ENCODE measurements at places on chromosomes 5 and 9.
A peak's percentile ranks its signal among the peaks of the same experiment; 100 is the strongest.

DNA sequence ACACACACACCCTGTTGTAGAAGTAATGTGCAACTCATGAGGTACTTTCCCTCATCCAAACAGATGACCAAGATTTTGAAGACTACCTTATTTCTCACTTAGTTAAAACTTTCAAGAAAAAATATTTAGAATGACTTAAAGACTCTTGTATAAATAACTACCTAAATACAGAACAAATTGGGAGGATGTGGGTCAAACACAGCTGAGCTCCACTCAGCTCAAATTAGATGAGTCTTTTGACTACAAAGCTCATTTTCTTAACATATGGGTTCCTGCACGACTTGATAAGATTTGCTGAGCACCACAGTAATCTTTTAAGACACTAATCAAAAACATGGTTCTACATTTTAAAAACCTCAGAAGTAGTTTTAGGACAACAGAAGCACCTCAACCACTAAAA, 8.9 kb downstream of the MTX3 start:
- peaks cover 81% of the 10 kb centered on the region for H3K36me3 ChIP-seq
- H3K4me1 ChIP-seq = peaks cover 52% of the 10 kb centered on the region
- peak overlapping the region; percentile 74 for H3K27ac ChIP-seq

DNA sequence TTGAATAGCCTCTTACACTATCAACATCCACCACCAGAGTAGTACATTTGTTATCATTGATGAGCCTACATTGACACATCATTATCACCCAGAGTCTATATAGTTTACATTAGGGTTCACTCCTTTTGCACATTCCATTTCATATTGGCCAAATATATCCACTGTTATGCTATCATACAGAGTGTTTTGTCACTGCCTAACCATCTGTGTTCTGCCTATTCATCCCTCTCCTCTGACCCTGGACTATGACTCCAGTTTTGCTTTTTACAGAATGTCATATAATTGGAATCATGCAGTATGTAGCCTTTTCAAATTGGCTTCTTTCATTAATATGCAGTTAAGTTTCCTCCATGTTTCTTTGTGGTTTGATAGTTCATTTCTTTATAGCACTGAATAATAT, 904.7 kb downstream of the TLE1 start:
- no peak for DNase-seq
- H3K27me3 ChIP-seq = no peaks in the 10 kb centered on the region
- no peaks in the 10 kb centered on the region for H3K36me3 ChIP-seq
- no peak overlapping the region for H3K4me3 ChIP-seq

DNA sequence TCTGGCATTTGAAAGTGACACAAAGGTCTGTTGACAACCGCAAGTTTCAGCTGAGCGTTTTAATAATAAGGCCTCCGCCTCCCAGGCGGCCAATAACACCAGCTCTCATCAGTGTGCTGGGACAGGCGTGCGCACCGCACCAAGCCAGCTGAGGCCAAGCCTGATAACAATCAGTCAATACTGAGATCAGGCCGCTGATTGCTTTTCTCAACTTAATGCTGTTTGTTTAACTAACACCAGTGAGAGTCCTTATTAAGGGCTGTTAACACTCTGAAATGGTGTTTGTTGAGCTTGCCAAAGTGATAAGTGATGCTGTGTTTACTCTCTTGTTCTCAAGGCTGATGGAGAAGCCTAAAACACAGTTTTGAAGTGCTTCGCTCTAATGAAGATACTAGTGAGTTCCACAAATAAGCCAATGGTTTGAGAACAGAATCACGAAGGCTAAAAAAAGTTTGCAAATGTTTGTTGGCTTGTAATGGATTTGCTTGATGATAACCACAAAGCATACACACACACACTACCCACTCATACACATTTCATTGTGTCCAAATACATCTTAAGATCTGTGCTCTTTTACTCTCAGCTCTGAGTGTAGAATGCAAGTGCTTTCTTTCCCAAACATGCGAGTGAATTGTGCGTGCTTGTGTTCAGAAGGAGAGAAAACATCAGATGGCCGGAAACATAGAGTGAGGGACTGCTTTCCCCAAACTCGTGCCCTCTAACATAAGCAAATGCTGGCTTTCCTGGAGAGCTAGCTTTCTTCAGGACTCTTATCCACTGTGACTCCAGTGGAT, 330.4 kb upstream of the KLF4 start:
- no peaks in the 10 kb centered on the region for H3K36me3 ChIP-seq
- H3K4me3 ChIP-seq = no peak overlapping the region
- no peaks in the 10 kb centered on the region for H3K4me1 ChIP-seq
- H3K27ac ChIP-seq = no peak overlapping the region
- no peak for DNase-seq

GRCh38 chr5:16957304-16958196, 21.5 kb upstream of the MYO10 start:
- DNase-seq = no peak
- no peaks in the 10 kb centered on the region for H3K4me1 ChIP-seq

DNA sequence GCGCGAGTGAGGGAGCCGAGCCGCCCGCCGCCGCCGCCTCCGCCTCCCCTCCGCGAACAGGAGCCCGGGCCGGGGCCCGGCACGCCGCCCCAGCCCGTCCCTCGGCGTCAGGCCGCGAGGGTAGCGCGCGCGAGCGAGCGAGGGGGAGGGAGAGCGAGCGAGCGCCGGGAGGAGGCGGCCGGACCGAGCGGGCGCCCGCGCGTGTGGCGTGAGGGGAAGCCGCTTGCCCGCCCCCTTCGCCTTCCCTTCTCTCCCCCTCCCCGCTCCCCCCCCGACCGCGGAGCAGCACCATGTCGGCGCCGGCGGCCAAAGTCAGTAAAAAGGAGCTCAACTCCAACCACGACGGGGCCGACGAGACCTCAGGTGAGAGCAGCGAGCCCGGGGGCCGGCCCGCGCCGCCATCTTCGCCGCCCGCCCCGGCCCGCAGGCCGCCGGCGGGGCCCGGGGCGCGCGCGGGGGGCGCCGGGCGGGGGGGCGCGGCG, 312 bp downstream of the SET start:
- H3K4me1 ChIP-seq = peaks cover 44% of the 10 kb centered on the region
- H3K36me3 ChIP-seq = peaks cover 36% of the 10 kb centered on the region
- H3K4me3 ChIP-seq = peak overlapping the region; percentile 22
- H3K27me3 ChIP-seq = no peaks in the 10 kb centered on the region
- no peak for DNase-seq
- H3K27ac ChIP-seq = peak overlapping the region; percentile 67

- H3K27ac ChIP-seq = no peak overlapping the region
- peaks cover 12% of the 10 kb centered on the region for H3K36me3 ChIP-seq
- no peak overlapping the region for H3K4me3 ChIP-seq
- no peak for DNase-seq
- H3K4me1 ChIP-seq = no peaks in the 10 kb centered on the region
- H3K27me3 ChIP-seq = no peaks in the 10 kb centered on the region
These were observed 44.6 kb upstream of the LPCAT1 start for GRCh38 chr5:1568201-1568979.

- H3K27me3 ChIP-seq = no peaks in the 10 kb centered on the region
- H3K36me3 ChIP-seq = no peaks in the 10 kb centered on the region
- DNase-seq = no peak
- peaks cover 2% of the 10 kb centered on the region for H3K4me1 ChIP-seq
- no peak overlapping the region for H3K4me3 ChIP-seq
These were observed 20.5 kb downstream of the AQP3 start for GRCh38 chr9:33426843-33427293.

- no peaks in the 10 kb centered on the region for H3K27me3 ChIP-seq
- H3K27ac ChIP-seq = no peak overlapping the region
- H3K4me1 ChIP-seq = no peaks in the 10 kb centered on the region
- no peaks in the 10 kb centered on the region for H3K36me3 ChIP-seq
- H3K4me3 ChIP-seq = no peak overlapping the region
- DNase-seq = no peak
These were observed 426.4 kb downstream of the DTWD2 start for GRCh38 chr5:118561971-118562370.

Data from T-helper 2 cell treated with Interferon-gamma antibody and Interleukin-4, amounts not matched to agents 5 μg/mL and 100 μg/mL, for 36 hours (primary cell).